HFF-Myc (cell line): ENCODE measurements at places on chromosomes 4 and X.

- DNase-seq, result no peak
Observed at GRCh38 chr4:185298728-185299430, 89.5 kb downstream of the SNX25 start.

DNA sequence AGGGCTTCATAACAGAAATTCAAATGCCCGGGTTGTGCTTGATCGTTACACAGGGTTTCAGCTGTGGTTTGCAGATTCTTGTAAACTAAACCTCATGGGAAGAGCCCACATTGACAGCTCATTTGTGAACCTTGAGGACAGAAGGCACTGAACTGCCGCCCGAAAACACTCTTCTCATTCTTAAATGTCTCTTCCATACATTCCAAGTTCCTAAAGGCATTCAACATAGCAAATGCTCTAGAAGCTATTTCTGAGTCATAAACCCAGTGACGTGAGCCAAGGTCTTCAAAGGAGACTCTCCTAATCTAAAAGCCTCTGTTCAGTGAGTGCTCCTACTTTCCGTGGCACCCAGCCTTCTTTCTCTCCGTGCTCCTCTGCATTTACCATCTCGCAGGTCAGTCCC is 737.8 kb upstream of the FRG1 start:
- DNase-seq, result peak; percentile 20

GRCh38 chr4:75011131-75011795 is 78.3 kb downstream of the PARM1 start:
- no peak for DNase-seq

DNA sequence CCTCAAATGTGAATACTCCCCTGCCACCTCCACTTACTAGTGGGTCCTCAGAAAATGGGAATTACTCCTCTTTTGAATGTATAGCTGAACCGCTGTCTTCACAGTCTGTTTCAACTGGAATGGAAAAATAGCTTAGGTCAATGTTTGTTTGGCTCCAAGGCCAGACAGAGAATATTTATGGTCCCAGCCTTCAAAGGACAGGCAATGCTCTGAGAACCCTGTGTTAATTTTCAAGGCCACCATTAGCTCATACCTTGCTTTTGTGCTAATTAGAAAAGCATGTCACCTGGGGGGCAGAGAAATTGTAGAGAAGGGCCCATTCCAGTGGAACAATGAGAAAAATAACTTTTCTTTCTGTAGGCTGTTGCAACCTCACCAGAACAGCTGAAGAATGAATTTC is 4.6 kb upstream of the MORF4L2 start:
- DNase-seq, result no peak

DNA sequence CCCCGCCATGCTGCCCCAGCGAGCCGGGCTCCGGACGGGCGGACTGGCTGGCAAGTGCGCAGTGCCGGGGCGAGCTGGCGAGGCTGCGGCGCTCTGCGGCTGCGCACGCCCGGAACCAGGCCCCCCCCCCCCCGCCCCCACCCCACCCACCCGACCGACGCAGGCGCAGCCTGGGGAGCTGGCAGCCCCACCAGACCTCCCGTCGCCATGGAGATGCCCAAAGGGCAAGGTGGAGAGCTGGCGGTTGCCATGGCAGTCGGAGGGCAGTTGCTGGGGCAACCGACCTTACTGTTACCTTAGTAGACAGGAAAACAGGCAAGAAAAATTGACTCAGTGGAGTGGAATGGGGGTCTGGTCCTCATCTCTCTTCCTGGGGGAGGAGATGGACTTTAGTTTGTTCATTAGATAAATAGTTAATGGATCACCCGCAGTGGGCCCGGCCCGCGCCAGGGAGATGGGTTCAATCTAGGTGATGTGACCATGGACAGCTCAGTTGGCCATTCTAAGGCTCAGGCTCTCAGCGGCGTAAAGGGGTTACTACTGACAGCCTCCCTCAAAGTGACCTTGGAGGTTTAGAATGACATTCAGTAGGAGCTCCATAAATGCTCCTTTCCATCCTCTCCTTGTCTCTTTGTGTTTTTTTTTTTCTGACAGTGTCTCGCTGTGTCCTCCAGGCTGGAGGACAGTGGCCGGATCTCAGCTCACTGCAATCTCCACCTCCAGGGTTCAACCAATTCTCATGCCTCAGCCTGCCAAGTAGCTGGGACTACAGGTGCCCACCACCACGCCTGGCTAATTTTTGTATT is at the start of gene PCSK1N:
PCSK1N (minus strand) TSS at position 87 of the 806 bp plus-strand sequence; CDS start at position 9, 78 bp downstream.
- no peak for DNase-seq

GRCh38 chr4:78179196-78179595 is 122.1 kb downstream of the FRAS1 start:
- no peak for DNase-seq
